ENCODE measurements at places on chromosomes 5 and 9.
A peak's percentile ranks its signal among the peaks of the same experiment; 100 is the strongest.

DNA sequence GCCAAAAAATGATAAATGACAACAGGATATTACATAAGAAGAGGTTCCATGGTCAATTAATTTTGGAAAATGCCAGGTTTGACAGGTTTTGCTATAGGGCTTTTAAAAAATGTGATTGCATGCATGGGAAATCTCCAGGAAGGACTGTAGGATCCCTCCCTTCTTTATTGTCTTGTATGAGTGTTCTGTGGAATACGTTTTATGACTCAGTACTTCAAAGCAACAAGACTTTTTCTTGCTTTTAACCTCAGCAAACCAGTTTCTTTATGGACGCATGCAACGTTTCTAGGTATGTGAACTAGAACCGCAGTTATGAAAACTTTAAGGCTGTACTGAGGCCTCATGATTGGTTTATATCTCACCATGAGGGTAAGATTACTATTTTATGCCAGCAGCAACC, 76.6 kb upstream of the NTRK2 start:
- DNase-seq = no peak

- no peak for DNase-seq
Measured at GRCh38 chr9:129595903-129596540, 24.9 kb downstream of the C9orf50 start.

- DNase-seq = no peak
Measured at GRCh38 chr9:108755979-108756378, 99.8 kb downstream of the ACTL7B start.

DNA sequence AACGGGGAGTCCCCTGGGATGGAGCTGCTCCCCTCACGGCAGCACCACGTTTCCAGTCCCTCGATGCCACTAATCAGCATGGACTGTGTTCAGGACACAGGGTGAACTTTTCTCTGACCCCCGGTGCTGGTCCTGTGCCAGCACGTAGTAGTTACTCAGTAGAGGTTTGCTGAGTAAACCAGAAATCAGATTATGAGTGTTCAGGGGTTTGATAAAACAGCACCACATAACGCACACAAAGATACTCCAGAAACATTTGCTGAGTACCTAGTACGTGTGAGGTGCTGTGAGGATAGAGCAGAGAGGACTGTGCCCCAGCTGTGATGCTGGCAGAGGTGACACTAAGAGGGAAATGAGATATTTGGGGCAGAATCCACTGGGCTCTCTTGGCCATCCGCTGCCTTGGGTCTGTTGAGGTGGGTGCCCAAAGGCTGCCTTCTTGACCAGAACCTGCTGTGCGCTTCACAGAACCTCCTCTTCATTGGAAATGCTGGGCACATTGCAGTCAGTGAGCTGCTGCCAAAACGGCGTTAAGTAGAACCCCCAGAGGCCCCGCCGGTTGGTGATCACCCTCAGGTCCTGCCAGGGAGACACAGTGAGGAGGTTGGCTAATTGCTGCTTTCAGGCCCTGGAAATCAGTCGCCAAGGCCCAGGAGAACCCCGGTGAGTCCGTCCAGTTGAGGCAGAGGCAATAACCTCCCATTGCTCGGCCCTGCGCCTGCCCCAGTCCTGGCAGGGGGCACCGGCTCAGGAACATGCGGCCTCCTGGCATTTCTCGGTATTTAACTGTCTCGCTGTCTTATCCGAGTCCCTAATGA, 49.4 kb downstream of the NEURL1B start:
- DNase-seq = no peak

- no peak for DNase-seq
Measured at GRCh38 chr5:126137891-126138280, 285.3 kb upstream of the GRAMD2B start.

- peak; percentile 13 for DNase-seq
Measured at GRCh38 chr9:8391566-8391965, 592.0 kb upstream of the DMAC1 start.

- DNase-seq = no peak
Measured at GRCh38 chr9:136191099-136191959, 13.6 kb downstream of the LHX3 start.

- DNase-seq = no peak
Measured at GRCh38 chr9:108468364-108468763, 387.4 kb downstream of the ACTL7B start.

DNA sequence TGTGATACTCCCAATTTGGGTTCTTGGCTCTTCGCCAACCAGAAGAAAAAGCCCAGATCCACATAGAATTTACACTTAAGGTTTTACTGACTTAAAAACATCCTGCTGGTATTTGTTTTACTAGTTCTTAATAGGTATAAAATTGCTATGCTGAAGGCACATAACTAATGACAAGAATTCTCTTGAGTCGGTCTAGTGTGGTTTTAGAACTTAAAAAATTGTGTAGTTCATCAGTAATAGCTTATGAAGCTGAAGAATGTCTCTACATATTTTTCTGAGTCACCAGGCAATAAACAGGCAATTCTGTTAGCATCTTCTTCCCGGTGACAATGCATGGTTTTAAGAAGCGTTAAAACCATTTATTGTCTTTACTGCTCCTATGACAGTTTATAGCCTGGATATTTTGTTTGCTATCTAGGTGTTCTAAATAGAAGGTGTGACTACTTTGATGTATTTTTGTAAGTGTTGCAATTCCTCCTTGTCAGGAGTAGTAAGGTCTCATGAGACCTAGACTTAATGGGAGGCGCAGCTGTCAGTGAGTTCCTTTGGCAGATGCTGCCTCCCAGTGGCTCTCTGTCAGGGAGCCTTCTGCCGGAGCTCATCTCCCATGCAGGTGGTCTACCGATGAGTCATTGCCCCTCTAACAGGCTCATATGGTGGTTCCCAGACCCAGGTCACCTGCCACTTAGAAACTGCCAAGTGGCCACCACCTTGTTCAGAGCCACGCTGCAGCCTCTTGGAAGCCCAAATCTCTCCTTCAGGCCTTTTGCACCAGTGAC, 173.8 kb downstream of the MAST4 start:
- DNase-seq = peak; percentile 26

GRCh38 chr9:22356985-22357384, 89.6 kb upstream of the DMRTA1 start:
- DNase-seq = no peak

DNA sequence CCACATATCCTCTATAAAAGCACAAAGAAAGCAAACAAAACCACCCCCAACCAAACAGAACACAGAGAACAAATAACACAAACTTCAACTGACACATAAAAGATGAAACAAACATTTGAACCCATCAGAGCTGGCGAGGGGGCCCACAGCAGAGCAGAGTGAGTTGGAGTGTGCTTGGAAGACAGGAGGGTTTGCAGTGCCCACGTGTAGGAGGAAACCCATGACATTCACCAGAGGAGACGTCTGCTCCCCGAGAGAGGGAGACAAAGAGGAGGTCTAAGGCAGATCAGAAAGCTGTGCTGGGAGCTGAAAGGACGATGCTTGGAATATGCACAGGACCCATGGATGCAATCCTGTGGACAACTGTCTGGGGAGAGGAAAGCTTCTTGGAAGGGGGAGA, 27.0 kb downstream of the MRPL36 start:
- DNase-seq = no peak

DNA sequence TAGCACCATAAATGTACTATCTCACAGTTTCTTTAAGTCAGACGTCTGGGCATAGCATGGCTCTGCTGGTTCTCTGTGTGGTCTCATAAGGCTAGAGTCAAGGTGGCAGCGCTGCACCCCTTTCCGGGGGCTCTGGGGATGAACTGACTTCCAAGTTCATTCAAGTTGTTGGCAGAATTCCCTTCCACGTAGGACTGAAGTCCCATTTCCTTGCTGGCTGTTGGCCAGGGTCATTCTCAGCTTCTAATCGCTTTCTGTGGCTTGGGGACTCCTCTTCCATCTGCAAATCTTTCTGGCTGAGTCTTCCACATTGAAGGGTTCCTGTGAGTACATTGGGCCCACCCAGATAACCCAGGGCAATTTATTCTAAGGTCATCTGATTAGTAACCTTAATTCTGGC, 211.0 kb downstream of the AGTPBP1 start:
- DNase-seq = no peak

DNA sequence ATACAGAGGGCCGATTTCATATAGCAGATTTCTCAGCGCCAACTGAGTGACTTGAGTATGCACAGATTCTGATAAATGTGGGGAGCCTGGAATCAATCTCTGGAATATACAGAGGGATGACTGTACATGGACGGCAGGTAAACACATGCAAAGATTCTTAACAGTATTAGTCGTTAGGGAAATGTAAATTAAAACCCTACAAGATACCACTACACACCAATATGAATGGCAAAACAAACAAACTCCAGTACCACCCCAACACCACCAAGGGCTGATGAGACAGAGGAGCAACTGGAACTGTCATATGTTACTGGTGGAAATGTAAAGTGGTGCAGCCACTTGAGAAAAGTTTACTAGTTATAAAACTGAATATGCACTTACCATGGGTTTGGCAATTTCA, 8.3 kb upstream of the FER start:
- DNase-seq = no peak

- no peak for DNase-seq
Measured at GRCh38 chr5:1176473-1177391, 24.7 kb upstream of the SLC6A19 start.

GRCh38 chr5:14161825-14162556, 18.8 kb downstream of the TRIO start:
- DNase-seq = no peak

GRCh38 chr5:136249678-136250266, 56.8 kb upstream of the SMIM32 start:
- DNase-seq = peak; percentile 54

DNA sequence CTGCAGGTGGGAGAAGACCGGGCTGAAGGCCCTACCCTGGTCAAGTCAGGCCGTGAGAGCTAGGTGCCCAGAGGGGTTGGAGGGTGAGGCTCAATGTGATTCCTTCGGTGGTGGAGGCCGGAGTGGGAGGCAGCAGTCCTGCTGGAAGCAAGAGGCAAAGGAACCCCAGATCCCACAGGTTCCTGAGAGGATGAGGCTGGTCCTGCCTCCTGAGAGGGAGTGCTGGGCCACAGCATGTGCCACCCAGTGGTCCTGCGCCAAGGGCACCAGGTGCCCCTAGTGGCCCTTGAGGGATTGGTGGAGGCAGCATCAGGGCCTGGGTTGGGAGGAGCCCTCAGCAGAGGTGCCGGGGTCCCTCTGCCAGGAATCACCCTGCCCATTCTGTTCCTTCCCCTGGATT, 59.1 kb downstream of the BARX1 start:
- DNase-seq = no peak
